Cerebellar cortex (tissue), 1 donor: ENCODE measurements at places on chromosomes 5 and 9.
A peak's percentile ranks its signal among the peaks of the same experiment; 100 is the strongest.

GRCh38 chr5:115626445-115626823, 598 bp upstream of the TMED7 start:
- DNase-seq: no peak

DNA sequence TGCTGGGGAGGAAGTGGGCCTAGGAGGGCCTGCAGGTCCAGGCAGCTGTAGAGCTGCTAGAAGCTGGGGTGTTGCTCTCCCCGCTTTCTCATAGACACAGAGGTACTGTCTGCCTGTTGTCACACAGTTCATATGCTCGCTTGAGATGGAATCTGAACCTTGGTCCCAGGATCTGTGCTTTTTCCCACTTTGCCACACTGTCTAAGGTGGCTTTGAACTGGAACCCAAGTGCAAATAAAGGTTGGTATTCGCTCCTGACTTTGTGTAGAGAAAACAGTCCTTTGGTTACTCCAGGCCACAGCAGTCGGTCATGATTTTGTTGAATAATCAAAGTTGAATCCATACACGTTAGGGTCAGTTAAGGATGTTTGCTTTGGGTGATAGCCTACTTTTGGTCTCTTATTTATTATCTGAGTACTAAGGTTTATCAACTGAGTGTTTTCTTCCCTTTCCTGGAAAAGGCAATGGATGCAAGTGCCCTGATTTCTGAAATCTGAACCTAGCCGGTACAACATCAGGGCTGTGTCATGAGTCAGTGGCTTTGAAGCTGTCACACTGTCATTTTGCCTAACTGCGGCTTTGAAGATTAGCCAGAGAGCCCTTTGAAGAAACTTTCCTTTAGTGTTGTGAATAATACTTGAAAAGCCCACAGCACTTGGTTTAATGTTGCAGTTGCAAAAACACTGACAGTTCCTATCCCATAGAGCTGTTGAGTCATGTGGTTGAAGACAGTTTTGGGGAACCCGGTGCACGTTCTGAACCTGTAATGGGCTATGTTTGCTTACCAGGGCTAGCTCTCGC, 41.3 kb downstream of the HABP4 start:
- no peak for DNase-seq

DNA sequence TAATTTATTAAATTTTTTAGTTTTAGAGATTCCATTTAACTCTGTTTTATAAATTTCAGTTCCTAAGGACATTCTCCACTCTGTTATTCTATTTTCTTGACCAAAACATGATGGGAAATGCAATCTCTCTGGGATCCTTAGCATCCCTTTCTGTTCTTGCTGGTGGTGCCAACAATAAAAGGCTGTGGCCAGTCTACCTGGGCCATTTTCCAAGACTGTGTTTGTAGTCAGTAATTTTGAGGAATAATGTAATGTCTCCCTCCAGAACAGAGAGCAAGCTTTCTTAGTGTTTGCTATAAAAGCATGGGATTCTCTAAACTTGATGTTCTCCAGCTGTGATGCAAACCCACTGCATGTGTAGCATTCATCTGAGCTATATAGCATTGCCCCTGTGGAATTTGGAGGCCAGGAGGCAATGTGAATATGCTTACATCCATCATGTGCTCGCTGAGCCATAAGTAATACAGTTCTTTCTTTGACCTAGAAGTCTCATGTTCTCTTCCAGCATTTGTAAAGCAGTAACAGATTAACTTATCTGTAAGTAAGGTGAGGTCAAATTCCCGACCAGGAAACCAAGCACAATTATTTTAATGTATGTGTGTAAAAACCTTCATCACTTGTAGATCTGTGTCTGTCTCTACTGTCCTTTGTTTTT, 211.5 kb upstream of the TAS2R1 start:
- peak; percentile 54 for DNase-seq

- no peak for DNase-seq
These were observed 21.9 kb downstream of the HTR4 start for GRCh38 chr5:148632255-148633066.

GRCh38 chr9:105127863-105128220, 116.6 kb upstream of the SLC44A1 start:
- DNase-seq: no peak

GRCh38 chr5:73693573-73694061, 67.6 kb downstream of the ARHGEF28 start:
- no peak for DNase-seq

DNA sequence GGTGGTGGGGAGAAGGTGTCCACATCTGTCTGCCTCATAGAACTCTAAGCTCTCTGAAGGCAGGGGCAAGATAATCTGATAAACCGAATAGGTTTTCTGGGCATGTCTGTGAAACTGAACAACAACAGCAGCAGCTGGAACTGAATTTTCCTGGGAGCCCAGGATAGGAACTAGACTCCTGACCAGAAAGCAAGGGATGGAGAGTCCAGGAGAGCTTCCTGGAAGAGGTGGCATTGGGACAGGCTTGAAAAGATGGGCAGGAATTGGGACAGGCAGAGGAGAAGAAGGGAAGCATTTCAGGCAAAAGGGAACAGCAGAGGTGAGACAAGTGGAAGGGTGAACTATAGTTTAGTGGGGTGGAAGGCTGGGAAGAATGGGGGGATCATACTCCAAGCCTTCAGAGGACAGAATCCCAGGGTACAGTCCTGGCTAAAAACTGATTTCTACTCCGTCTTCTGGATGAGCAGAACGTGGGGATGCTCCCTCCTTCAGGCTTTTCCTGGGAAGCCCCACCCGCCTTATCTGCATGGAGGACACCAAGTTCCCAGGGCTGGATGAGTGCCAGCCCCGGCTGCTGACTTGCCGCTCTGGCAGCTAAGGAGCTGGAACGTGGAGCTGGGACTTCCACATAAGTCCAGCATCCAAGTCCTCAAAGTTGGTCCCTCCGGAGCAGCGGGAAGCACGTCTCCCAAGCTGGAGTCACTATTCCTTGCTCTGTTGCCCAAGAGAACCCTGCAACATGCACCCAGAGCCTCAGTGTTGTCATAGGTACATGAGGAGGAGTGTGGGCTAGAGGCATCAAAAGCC, 13.9 kb upstream of the KIF12 start:
- no peak for DNase-seq

DNA sequence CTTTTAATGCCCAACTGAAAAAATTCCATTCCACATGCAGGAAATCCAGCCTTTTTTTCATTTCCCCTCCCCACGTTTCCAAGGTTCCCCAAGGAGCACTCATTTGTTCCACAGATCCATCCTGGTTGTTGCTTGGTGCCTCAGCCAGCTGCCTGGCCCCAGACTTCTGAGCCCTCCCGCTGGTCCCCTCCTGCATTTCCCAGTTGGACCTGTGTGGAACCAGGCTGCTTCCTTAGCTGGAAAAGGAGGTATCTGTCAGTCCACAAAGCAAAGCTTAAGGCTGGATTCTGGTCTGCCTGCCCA, 44.8 kb downstream of the ANGPTL2 start:
- DNase-seq: no peak

- no peak for DNase-seq
These were observed 554.6 kb upstream of the RIOK2 start for GRCh38 chr5:97737608-97738007.

GRCh38 chr5:136676685-136677084, 311.3 kb upstream of the TRPC7 start:
- DNase-seq: no peak

DNA sequence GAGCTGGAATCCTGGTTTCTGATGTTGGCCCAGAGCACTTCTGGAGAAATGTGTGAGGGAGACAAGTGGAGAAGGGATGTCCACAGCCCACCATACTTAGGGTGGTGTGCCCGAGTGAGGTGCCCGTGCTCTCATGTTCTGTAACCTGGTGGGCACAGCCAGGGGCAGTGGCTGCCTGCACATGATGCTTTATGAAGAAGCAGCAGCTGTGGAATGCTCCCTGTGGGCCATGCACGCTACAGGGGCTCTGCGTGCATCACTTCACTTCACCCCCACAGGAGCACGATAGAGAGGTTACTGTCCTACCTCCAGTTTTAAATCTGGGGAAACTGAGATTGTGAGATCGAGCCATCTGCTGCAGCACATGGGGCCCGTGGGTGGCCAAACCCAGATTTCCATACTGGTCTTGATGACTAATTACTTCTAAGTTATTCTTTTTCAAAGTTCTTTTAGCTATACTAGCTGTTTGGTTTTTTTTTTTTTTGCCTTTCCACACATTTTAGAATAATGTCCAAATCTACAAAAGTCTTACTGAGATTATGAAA, 441.6 kb downstream of the GADD45G start:
- DNase-seq: no peak
